ENCODE measurements at places on chromosomes 7 and 10.

DNA sequence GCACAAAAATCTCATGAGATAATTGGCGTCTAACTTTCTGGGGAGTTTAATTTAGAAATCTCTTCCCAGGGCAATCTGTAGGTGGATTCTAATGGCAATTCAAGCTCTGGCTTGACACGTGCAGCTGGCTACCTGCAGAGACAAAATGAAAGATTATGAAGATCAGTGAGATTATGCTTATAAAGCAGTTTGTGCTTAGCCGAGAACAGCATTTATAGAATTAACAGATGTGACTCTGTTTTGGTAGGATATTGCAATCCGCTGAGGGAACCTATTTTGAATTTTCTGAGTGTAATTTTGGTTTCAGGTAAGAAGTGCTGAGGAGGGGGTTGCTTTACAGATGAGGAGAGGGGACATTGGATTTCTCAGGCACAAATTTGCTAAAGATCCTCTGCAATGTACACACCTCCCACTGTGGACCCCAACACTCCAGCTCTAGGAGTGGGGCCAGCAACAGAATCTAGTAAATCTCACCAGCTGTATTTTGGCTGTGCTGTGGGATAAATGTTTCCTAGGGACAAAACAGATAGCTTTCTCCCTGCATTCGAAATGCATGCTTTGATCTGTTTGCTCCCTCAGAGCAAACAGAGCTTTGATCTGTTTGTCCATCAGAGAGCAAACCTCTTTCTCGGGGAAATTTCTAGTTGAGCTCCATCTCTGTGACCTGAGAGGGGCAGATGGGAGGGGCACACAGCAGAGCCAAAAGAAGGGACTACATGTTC lies 7.4 kb downstream of the GJD4 start:
- no peak for DNase-seq

- no peak for DNase-seq
Measured at GRCh38 chr7:93836116-93836515, 54.4 kb downstream of the TFPI2 start.

DNA sequence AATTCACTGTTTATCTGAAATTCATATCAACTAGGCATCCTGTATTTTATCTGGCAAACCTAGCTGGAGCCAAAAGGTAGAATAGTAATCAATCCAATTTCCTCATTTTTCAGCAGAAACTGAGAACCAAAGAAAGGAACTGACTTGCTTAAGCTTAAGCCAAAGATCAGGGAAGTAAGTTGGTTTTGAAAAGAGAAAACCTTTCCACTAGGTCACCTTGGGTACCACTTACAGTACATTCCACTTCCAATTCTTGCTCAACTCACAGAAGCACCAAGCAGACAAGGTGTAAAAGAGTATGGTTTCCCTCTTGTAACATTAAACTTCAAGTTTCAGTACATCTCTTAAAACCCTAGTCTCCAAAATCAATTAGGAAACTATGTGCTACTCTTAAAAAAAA lies 79.6 kb downstream of the ZFAND4 start:
- DNase-seq: no peak

GRCh38 chr10:132554053-132554990 lies 16.7 kb downstream of the INPP5A start:
- DNase-seq: no peak

- DNase-seq: no peak
Measured at GRCh38 chr7:141699860-141700259, 2.1 kb downstream of the DENND11 start.

DNA sequence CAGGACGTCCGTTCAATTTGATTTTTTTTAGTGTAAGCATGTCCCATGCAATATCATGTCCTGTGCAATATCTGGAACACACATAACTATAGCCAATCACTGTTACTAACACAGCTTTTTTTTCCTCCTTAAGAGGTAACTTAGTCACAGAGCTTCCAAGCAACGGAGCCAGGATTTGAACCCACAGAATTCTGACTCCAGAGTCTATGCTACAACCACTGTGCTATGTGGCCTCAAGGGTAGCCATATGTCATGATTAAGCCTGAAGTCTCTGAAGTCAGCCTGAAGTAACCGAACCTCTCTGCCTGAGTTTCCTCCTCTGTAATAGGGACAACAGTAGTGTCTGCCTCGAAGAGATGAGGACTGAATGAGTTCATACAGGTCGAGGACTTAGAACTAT lies 42.2 kb upstream of the TCF7L2 start:
- no peak for DNase-seq

DNA sequence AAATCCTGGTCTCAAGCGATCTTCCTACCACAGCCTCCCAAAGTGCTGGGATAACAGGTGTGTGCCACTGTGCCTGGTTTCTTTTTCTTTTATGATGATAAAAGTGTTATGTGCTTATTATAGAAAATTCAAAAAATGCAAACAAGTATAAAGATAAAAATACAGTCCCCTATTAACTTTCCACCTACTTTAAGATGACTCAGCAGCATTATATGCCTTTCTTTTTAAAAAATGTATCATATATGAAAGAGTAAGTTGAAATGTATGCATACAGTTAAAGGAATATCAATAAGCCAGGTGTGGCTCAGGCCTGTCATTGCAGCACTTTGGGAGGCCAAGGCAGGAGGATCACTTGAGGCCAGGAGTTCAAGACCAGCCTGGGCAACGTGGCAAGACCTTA lies 216.9 kb upstream of the GALNT17 start:
- DNase-seq: no peak

GRCh38 chr10:119370111-119370741 lies 162.9 kb downstream of the GRK5 start:
- DNase-seq: no peak

DNA sequence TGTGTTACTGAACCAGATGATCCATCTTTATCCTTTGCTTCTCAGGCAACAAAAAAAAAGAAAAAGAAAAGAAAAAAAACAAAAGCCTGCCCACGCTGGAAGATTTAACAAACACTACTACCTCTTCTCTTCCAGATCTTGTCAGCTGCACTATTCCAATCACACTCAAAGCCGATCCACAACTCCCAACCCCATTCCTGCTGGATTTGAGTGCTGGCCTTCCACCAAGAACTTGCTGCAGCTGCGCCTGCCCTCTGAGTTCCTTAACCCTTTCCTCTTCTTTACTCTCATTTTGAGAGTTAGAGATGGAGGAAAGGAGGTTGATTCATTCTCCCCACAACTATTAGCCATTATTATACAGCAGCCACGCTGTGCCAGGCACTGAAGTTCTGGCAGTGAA lies 16.0 kb upstream of the ITGA8 start:
- DNase-seq: no peak

DNA sequence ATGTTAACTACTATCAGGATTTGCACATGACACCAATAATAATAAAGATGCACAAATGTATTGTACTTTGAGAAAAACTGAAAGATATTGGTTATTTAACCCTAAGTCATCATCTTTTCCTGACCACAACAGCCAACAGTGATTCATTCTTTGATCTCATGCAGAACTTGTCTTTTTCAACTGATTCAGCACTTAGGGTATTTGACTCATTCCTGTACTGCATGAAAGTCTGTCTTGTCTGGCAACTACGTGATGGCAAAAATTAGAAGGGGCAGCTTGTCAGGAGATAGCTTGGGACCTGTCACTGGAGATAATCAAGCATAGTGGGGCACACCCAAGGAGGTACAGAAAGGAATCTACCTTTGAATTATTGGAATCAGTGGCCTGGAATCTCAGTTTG lies 77.8 kb upstream of the LRRC17 start:
- DNase-seq: peak; percentile 22

- peak; percentile 15 for DNase-seq
Measured at GRCh38 chr10:93379731-93380575, 102.2 kb downstream of the MYOF start.

DNA sequence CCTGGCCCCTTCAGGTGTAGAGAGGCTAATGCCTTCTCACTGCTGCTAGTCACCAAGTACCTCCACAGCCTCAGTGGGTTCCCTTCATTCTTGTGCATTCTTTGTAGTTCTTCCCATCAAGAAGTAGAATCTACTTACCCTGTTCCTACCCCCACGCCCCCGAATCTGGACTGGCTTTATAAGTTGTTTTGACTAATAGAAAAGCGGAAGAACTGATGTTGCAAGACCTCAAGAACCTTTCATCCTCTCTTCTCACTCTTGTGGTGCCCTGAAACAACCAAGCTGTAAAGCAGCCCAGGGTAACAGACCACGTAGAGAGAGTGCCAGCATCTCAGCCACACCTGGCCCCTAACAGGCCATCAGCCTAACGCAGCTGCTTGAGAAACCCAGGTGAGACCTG lies 23.2 kb upstream of the LAMB1 start:
- no peak for DNase-seq

DNA sequence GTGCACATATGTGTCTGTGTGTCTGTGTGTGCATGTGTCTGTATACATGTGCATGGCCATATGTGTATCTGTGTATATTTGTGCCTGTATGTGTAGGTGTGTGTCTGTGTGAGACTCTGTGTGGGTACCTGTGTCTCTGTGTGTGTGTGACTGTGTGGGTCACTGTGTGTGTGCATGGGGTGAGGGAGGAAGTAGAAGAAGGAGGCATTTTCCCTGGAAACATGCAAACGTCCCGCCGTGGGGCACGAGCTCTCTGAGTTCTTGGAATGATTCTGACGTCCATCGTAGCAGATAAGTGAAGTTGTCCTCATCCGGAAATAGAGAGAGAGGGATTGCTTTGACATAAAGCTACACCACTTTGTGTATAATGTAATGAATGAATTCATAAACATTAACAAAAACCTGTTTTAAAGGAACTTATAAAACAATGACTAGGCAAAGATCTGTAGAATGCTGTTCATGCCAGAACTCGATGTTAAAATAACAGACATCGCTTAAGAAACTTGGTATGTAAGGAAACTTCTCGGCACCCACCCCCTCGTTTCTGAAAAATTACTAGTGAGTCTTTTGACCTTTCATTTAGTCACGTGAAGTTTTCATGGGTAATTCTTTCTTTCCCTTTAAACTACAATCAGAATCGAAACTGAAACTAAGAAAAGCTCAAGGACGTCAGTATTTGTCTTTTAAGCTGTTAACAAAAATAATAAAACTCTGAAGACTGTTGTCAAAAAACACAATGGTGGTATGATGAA lies 43.6 kb upstream of the KLF6 start:
- no peak for DNase-seq

DNA sequence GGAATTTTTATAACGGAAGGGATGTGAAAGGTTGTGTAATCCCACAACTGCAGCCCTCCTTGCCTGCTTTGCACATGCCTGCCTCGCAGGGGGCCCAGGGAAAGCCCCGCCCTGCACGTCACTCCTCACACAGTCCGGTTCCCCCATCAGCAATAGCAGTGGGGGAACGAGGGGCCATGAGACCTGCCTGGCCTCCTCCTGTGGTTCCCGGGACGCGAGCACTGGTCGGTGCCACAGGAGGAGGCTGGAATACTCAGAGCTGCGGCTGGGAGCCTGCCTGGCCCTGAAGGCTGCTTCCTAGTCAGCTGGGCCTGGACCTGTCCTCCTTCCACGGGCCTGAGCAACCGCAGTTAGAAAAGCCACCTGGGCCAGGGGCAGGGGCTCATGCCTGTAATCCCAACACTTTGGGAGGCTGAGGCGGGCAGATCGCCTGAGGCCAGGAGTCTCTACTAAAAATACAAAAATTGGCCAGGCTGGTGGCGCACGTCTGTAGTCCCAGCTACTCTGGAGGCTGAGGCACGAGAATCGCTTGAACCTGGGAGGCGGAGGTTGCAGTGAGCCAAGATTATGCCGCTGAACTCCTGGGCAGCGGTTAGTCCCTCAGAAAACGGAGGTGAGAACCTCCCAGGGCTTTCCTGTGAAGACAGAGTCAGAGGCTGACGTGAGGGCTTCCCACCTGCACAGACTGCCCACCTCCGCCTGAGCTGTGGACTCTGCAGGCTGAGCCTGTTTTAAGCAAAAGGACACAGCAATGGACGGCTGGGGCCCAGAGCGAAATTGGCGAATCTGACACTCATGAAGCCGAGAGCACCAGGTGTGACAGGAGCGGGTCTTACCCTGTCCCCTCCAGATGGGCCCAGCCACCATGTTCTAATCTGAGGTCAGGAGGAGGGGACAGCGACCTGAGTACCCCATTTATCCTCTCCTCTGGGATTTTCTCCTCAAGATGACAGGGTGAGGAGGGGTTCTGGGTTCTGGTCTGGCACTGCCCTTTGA lies 52.9 kb downstream of the VIPR2 start:
- no peak for DNase-seq

DNA sequence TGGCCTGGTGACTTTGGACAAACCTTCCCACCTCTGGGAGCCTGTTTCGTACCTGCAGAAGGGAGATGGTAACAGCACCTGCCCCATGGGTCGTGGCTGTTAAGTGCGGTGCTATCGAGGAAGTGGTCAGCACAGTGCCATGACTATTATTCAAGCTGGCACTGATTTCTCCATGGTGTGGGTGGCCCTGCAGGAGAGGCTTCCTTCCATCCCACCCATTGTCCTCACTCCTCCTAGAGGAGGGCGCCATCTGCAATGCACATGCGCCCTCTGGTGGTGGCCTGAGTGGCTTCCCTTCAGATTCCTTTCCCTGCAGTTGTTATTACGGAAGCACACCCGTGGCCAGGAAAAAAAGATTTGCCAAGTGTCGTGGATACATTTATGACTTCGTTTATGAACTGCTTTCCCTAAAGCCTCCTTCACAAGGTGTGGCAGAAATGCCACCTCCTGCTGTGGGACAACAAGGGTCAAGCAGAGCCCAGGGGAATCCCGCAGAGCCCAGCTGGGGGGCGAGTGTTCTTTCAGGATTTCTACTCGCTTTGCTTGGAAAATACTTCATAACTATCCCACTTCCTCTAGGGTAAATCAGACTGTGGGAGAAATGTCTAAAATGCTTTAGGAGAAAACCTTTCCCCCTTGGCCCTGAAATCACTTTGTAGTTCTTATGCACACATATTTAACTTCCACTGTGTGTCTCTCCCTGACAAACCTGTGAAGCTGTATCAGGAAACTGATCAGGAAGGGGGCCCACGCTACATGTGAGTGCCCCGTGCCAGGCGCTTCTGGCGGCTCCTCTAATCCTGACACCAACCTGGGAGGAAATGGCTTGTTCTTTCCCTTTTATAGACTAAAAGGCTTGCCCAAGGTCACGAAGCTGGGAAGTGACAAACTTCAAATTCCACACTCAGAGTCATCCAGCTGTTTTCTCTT lies 98.0 kb upstream of the ANLN start:
- DNase-seq: peak; percentile 64

DNA sequence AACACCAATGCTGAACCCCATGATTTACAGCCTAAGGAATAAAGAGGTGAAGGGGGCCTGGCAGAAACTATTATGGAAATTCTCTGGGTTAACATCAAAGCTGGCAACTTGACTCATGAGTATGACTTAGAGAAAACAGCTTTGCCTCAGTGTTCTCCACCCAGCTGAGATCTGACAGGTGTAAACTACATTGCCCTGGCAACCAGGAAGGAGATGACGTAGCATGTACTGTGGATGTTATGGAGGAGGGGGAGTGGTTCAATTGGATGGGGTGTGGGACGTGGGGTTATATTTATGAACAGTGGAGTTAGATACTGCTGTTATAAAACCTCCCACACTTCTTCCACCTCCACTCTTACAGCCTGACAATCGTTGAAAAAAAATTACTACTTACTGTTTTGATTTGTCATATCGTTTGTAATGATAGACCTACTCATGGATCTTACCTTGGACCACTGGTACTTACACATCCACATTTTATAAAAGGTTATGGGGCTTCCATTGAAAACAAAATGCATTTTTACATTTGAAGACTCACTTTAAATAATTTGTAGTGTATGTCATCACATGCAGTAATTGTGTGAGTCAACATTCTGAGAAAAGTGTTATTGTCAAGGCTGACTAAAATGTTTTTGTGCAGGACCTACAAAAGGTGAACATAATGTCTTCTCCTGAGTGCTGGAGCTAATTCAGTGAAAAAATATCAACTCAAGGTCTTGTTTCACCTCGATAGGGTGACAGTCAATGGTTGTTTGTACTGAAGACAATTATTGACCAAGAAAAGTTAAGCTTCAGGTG lies 6.4 kb downstream of the OR2F1 start:
- DNase-seq: no peak
